Hematopoietic multipotent progenitor cell treated with erythropoietin and hydrocortisone succinate and interleukin-3 and kit ligand, for 17 days (in vitro differentiated cells): ENCODE measurements at places on chromosomes 1 and 21.

- DNase-seq, result no peak
Observed at GRCh38 chr1:184605941-184606340, 148.7 kb downstream of the EDEM3 start.

- no peak for DNase-seq
Observed at GRCh38 chr1:157356601-157357000, 195.7 kb downstream of the FCRL5 start.

DNA sequence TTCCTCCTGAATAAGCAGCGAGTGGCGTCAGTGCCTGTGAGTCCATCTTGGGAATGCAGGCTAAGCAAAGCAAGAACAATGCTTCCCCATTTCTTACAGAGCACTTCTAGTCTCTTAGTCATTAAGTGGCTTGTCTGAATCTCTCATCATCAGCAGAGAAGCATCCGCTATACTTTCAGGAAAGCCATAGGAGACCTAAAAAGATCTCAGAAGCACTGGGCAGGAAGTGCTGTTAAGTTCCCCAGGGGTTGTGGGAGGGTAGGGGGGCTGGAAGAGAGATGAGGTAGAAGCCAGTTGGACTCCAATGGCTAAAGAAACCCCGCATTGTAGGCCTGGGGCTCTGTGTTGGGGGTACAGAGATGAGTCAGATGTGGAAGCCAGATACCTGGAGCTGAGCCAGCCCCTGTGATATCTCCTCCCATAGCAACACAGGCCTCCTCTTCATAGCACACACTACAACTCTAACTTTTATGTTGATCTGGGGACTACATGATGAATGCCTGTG is 44.9 kb downstream of the SYT6 start:
- no peak for DNase-seq

GRCh38 chr1:114334297-114334696 is 176.7 kb downstream of the TRIM33 start:
- no peak for DNase-seq

- DNase-seq, result no peak
Observed at GRCh38 chr1:211947396-211948295, 87.7 kb downstream of the INTS7 start.

DNA sequence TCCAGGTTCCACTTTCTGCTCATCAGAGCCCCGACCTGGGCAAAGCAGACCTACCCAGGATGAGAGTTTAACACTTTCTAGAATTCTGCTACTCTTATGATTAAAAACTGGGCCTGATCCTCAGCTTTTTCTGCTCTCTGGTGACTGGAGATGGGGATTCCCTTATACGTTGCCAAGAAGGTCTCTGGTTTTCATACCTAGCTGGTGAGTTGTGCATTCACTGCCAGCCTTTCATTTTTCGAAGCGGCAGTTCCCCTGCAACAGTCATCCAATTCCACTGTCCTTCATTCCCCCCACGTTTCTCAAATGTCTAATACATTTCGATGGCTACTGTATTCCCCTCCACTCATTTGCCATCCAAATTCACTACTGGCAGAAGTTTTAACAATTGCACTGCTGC is 135.3 kb downstream of the ADSS2 start:
- no peak for DNase-seq

DNA sequence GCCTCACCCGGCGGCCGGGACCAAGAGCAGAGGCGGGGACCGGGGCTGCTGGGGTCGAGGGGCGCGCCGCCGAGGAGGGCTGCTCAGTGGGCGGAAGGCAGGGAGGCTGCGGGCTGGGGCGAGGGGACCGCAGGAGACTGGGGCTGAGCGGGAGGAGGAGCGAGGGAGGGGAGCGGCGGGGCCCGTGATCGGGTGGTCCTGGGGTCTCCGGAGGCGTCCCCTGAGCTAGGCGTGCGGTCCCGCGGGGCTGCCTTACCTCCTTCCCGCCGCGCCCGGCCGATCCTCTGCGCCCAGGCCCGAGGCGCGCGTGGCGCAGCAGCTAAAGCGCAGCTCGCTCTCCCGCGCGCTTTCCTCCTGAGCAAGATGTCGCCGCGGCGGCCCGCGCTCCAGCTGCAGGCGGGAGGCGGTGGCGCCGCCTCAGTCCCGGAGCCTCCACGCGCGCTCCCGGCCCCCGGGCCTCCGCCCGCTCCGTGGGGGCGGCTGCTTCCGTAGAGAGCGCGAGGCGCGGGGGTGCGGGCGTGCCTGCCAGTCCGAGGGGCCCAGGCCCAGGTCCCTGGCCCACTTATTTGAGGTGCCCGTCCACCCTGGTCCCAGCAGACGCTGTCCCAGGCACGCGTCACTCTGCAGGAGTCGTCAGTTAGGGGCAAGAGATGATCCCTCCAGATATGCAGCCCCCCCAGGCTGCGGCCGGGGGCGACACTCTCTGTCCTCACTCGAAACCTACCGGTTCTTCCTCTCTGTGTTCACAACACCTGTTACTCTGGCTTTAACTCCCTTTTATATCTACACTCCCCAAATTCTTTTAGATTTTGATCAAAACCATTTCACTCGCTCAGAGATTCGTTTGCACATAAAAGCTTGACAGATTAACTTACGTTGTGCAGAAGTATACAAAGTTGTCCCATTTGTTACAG is at the start of gene CCSAP:
TSS of gene CCSAP (minus strand) at position 392 of the 914 bp plus-strand sequence. CDS start 582 bp downstream, outside the sequence.
- no peak for DNase-seq

DNA sequence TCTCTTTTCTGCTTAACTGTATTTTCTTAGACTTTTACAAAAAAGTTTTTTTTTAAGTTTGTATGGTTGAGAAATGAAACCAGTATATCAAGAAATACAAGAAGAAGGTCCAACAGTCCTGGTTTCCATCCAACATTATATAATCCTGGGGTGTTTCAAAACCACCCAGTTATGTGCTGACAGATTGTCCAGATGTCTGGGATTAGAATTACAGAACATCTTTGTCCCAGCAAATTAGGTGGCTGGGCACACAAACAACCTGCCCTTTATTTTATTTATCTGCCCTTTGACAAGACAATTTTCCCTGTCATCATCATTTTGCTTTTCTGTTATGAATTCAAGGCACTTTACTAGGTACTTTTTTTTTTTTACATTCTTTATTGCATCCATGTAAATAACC is 622.1 kb downstream of the PLPP3 start:
- no peak for DNase-seq

DNA sequence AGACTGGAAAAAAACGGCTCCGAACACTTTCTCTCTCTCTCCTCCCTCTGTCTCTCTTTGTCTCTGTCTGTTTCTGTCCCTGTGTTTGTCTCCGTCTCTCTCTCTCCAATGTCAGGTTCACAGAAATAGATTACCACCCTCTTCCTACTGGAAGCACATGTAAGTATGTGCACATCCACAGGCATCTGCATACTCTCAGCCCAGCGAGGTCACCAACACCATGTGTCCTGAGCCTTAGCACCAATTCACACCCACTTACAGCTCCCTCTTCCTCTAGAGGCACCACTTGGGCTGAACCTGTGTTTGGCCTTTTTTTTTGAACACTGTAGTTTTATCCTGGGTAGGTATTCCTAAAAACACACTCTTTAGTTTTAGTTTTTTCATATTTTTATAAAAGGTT is 130.5 kb downstream of the ETS2 start:
- DNase-seq, result no peak

DNA sequence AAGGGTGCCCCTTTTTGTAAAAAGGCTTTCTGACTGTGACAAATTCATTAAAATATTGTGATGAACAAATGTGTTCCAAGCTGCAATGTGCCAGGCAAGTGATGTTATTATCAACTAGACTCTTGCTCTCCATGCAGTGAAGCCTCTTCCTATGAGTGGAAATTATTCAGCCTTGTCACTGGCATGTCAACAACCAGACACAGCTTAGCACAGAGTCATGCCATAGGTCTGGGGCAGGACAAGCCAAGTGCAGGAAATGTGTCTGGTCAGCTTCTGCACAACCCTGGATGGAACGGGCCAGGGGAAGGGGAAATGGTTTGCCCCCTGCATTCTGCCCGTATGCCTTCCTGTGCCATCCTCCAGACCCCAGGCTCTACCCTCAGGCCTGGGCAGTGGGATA is 27.4 kb upstream of the GJA5 start:
- DNase-seq, result no peak

- DNase-seq, result no peak
Observed at GRCh38 chr1:207304710-207305488, 16.6 kb upstream of the CD55 start.

- no peak for DNase-seq
Observed at GRCh38 chr1:115640384-115640783, 1.4 kb upstream of the VANGL1 start.

GRCh38 chr1:36322786-36323635 is 434 bp downstream of the EVA1B start:
- DNase-seq, result no peak
